ENCODE measurements at places on chromosomes 4 and X.

DNA sequence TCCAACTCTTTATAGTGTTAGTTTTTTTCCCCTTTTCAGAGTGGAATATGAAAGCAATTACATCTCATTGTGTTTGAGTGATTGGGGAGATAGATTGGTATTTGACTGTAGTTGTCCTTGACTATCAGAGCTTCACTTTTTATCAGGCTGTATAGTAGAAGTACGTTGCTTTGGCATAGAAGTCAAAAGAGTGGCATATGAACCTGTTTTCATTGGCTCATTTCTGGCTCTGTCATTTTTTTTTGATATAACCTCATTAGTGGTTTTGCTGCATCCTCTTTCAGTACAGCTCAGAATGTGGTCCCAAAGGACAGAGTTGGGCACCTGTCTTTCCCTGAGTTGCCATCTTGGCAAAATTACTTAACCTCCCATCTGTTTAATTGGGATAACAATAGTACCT lies 1.4 kb downstream of the TMA16 start:
- DNase-seq = no peak

DNA sequence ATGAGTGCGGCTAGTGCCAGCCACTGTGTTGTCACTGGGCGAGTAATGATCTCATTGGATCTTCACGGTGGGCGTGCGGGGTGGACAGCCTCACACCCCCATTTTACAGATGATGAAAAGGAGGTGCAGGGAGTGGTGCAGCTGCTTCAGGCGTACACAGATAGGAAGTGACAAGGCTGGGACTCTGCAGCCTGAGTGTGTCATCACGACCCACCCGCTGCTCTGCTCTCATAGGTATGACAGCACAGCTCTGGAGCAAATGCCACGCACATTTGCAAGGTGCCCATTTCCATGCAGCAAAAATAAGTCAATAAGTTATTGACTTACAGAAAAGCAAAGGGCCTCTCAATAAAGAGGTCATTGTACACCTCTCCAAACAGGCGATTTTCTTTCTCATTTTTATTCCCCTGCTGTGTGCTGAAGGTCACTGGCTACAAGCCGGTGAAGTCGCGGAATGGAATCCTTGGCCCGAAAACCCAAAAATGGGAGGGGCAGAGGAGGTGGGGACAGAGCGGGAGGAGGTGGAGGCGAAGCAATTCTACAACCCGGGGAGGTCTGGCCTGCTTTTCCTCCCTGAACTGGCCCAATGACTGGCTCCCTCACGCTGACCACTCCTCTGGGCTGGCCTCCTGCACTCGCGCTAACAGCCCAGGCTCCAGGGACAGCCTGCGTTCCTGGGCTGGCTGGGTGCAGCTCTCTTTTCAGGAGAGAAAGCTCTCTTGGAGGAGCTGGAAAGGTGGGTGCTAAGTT lies at the start of gene SOD3:
SOD3 (plus strand) TSS at position 658 of the 750 bp plus-strand sequence. CDS start 3,949 bp downstream, outside the sequence.
- peak; percentile 72 for DNase-seq

DNA sequence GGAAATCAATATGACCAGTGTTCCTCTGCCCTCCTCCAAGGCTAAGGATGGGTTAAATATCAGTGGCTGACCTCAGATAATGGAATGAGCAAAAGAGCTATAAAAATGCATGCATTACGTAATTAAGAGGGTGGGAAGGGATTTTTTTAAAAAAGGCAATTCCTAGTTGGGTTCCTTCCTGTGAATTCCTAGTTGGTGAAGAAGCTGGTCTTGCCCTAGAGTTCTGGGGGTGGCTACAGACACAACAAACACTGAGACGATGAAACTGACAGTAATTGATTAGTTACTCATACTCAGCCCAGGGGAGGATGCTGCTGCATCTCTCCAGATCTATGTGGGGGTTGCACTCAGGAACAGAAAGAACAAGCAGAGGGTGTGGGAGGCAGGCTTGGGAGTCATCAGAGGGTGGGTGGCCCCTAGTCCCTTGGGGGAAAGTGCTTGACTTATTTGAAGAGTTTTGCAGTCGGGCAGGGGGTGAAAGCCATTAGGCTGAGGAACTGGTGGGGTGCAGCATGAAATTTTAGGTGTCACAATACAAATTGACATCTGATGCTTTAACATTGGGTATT lies 662.0 kb upstream of the FRG1 start:
- no peak for DNase-seq

GRCh38 chrX:40099055-40099958 lies 1.5 kb upstream of the BCOR start:
- peak; percentile 64 for DNase-seq

- DNase-seq = no peak
Observed at GRCh38 chr4:166527500-166527899, 654.5 kb downstream of the TLL1 start.

DNA sequence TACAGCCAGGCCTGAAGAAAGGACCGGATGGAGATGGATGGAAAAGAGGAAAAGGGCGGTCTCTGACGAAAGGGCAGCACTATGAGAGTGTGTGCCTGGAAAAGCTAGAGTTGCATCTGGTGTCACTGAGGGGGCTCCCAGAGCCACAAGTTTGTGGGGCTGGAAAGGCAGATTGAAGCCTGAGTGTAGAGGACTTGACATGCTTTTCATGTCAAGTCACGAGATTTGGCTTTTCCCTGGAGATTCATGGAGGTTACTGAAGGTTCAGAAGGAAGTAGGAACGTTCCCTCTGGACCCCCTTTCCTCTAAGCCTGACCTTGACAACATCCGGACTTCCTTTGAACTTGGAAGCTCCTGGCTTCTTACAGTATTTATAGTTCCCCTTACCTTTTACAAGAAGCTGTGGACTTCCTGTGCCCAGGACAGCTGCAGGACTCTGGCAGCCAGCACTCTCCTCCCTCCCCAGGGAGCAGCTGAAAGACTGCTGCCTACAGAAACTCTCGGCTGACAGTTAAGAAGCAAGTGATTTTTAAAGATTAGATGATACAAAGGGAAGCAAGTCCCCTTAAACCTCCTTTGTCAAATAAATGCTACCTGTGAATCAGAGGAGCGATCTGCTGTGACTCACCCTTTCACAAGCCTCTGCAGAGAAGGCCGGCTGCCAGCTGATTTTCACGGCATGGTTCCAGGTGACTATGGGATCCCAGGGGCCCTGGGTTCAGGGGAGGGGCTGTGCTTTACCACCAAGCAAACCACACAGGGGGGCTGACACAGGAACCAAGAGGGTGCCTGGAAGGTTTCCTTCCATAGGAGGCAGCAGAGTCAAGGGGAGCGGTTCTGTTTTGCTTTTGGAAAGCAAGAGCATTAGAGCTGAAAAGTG lies 72.9 kb upstream of the STIM2 start:
- DNase-seq = peak; percentile 50

DNA sequence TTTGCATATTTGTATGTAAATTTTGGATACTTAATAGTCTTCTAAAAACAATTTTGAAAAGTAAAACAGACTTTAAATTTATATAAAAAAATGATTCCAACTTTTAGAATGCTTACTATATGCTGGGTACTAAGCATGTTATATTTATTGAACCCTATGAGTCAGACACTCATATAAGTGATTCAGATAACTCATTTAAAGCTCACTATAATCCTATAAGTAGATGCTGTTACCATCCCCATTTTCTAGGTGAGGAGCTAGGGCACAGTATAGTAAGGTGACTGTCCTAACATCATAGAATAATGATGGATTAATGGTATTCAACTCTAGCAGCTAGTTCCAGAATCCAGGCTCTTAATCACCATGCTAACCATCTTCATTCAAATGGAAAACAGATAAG lies 877.0 kb upstream of the GRID2 start:
- DNase-seq = no peak

GRCh38 chr4:176150356-176150682 lies 45.1 kb downstream of the SPATA4 start:
- no peak for DNase-seq

DNA sequence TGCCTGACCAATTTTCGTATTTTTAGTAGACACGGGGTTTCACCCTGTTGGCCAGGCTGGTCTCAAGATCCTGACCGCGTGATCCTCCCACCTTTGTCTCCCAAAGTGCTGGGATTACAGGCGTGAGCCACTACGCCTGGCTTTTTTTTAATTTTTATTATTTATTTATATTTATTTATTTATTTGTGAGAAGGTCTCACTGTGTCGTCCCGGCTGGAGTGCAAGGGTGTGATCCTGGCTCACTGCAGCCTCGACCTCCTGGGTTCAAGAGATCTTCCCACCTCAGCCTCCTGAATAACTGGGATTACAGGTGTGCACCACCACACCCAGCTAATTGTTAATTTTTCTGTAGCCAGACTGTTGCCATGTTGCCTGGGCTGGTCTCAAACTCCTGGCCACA lies 141.1 kb downstream of the CRLF2 start:
- no peak for DNase-seq

DNA sequence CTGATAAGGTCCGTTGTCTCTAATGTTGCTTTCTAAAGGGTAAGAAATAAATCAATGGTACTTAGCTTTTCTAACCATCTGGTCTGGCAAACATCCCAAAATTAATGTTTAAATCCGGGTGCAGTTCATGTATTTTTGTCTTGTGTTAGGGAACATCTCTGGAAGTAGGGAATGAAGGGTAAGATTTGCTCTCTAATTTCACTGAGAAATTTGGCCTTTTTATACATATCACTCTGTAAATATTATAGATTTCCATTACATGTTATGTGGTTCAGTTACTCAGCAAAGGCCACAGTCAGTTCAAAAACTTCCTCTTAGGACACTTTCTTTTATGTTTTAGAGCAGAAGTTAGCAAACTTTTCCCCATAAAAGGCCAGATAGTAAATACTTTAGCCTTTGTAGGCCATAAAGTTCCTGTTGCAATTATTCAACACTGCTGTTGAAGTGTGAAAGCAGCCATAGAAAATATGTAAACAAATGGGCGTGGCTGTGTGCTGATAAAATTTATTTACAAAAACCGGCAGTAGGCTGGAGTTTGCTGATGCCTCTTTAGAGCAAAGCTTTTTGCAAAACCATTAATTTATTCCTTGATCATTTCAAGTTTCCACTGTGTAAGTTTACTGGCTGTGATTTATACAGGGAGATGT lies 218.1 kb downstream of the ANTXR2 start:
- DNase-seq = no peak

GRCh38 chr4:81470456-81471297 lies 1.0 kb downstream of the RASGEF1B start:
- peak; percentile 29 for DNase-seq

GRCh38 chr4:95214408-95214807 lies 334.4 kb downstream of the UNC5C start:
- DNase-seq = no peak

- DNase-seq = no peak
Observed at GRCh38 chr4:145066063-145066501, 31.9 kb downstream of the ANAPC10 start.

GRCh38 chr4:138298866-138299265 lies 56.7 kb upstream of the SLC7A11 start:
- no peak for DNase-seq

GRCh38 chrX:28922106-28922505 lies 334.9 kb downstream of the IL1RAPL1 start:
- no peak for DNase-seq

DNA sequence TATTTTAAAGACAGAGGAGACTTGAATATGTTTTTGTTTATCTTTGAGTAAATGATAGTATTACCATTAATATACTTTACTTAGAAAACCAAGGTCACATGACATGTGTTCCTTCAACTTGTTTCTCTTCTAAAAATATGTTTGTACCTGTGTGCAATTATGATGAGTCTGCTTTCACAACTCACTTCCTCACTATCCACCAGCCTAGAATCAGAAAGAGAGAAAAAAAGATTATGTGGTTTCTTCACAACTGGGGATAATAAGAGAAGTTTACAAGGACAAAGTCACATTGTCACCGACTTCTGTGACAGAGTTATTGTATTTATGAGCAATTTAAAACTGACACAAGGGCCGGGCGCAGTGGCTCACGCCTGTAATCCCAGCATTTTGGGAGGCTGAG lies 1112.1 kb downstream of the RPA4 start:
- DNase-seq = no peak

DNA sequence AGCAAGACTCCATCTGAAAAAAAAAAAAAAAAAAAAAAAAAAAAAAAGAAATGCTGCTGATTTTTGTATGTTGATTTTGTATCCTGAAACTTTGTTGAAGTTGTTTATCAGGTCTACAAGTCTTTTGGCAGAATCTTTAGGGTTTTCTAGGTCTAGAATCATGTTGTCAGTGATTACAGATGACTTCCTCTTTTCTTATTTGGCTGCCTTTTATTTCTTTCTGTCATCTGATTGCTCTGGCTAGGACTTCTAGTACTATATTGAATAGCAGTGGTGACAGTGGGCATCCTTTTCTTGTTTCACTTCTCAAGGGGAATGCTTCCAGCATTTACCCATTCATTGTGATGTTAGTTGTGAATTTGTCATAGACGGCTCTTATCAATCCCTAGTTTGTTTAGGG lies 334.4 kb downstream of the SPRY1 start:
- DNase-seq = no peak

GRCh38 chr4:12791536-12791935 lies 692.6 kb downstream of the RAB28 start:
- no peak for DNase-seq

DNA sequence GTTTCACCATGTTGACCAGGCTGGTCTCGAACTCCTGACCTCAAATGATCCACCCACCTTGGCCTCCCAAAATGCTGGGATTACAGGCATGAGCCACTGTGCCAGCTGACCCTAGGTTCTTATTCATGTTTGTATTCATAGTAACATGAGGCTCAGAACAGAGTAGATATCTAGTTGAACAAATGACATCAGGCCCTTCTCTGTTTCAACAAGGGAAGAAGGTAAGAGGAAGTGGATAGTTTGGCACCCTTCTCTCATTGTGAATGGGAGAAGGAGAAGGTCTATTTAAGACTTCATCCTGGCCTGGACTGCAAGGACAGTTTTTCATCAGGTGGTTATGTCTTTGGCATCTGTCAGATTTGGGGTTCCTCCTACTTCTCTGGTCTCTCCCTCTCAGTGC lies 13.8 kb downstream of the GJB1 start:
- DNase-seq = no peak

DNA sequence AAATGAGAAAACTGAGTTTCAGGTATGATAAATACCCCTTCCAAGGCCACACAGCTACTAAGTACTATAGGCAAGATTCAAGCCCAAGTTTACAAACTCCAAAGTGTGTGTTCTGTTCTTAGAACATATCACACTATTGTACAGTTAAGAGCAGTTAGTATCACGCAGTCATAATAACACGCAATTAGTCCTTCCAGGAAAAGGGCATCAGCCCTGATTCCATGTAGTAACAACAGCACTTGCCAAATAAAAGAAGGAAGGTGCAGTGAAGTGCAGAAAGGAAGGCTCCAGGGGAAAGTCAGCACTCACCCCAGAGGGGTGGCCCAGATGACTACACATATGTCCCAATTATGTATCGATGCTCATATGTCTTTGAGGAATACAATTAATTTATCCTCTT lies 4.4 kb downstream of the TASL start:
- no peak for DNase-seq

DNA sequence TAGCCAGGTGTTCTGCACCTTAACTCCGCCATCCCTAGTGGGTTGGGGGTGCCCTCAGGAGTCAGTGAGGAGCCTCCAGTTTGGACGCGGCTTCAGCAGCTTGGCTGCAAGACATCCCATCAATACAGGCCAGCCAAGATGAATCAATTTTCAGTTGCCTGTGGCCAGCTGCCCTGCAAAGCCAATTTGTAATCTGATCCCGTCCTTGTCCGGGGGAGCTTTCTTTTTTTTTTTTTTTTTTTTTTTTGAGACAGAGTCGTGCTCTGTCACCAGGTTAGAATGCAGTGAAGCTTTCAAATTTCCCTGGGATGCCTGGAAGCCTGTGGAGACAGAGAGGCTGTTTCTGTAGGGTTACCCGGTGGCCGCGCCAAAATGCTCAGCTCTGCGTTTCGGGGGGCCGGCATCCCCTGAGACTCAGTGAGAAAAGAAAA lies 192.5 kb downstream of the ASMT start:
- DNase-seq = peak; percentile 34

All from WTC11 (cell line).